ENCODE measurements at places on chromosomes 2 and 18.

DNA sequence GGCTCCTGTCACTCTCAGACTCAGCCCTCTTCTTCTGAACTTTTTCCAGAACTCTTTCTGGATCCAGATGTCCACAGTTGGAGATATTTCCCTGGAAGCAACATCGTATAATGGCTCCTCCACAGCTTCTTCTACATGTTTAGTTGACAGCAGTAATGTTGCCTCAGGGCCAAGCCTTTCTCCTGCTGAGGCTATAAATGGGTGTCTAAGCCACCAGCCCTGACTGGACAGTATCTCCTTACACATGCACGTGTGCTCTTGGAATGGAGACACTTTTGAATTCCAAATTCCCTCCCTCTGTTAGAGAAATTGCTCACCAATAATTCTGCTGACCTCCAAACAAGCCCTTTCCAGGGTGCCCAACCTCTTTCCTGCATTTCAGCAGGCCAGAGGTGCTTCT, 156.2 kb upstream of the PIK3C3 start:
- no peak for DNase-seq

GRCh38 chr2:120747706-120748105, 12.0 kb downstream of the GLI2 start:
- DNase-seq: no peak

DNA sequence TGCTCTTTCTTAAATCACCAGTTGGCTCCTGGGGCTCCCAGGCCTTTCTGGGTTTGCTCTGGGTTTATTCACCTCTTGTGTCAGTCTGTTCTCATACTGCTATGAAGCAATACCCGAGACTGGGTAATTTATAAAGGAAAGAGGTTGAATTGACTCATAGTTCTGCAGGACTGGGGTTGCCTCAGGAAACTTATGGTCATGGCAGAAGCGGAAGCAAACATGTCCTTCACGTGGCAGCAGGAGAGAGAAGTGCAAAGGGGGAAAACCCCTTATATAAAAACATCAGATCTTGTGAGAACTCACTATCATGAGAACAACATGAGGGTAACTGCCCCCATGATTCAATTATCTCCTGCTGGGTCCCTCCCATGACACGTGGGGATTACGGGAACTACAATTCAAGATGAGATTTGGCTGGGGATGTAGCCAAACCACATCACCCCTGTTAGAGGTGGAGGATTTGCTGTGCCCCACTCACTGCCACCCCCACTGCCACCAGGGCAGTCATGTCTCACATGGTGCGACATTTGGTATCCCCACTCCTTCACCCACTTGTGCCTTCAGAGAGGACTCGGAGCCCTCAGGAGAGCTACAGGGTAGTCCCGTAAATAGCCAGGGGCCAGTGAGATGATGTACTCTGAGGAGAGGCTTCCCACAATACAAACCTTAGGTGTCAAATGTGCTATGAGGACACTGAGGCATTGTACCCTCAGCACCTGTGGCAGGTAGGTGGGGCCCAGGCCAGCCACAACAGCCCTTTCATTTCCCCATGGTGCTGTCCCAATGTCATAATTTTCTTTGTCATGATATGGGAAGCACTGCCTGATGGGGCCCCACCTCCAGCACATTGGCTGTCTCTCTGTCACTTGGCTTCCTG, 35.7 kb downstream of the CDC42EP3 start:
- DNase-seq: peak; percentile 76

DNA sequence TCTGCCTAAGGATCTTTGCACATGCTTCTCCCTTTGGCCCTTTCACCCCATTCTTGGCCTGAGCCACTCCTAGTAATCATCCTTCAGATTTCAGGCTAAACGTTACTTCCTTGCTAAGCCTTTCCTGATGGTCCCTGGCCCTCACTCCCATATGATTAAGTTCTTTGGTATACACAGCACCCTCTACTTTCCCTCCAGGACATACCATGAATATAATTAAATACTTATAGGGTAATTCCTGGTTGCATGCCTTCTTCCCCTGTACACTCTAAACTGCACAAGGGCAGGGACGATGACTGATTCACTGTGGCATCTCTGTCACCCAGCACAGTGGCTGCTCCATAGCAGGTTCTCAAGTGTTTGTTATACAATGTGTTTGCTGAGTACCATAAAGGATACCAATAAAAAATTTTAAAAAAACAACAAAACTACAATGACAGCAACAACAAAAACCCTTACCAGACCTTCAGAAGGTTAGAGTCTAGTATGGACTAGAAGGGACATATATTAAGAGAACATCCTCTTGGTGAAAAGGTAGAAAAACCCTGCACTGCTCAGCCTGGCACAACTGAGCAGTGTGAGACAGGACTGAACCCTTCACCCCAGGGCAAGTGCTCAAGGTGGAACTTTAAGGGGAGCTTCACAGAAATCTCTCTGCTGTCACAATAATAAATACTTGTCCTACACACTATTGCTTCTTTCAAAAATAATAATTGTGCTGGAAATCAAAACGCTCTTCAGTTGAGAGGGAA, 76.2 kb downstream of the AAK1 start:
- no peak for DNase-seq

- DNase-seq: no peak
Measured at GRCh38 chr2:86372641-86373502, 35.4 kb upstream of the REEP1 start.

DNA sequence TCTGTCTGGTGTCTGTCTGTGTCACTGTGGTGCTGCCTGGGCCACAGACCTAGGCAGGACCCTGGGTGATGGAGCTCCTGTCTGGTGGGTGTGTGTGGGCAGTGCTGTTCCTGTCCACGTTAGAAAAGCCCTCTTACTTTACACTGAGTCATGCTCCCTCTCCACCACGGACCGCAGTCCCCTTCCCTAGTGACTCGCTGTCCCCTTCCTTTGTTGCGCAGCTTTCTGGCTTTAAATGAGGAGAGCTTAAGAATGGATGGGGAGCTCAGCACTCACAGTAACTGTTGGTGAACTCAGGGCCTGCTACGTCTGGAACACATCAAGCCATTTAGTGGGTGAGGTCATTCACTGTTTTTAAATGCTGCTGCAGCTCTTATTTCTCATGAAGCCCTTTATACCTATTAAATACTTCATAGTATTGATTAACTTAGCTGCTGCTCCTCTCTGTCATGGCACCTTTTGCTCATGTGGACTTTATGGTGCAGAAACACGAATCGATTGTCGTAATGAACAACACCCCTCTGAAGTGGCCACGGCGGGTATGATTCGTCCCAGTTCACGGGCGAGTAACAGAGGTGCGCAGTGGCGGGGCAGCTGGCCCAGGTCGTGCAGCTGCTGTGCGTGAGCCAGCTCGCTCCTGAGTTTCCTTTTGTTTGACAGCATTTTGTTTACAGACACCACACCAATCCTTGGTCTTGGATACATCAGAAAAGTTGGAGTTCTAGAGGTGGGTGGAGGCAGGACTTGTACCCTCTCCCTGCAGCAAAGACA, 100.4 kb downstream of the LDLRAD4 start:
- DNase-seq: no peak

DNA sequence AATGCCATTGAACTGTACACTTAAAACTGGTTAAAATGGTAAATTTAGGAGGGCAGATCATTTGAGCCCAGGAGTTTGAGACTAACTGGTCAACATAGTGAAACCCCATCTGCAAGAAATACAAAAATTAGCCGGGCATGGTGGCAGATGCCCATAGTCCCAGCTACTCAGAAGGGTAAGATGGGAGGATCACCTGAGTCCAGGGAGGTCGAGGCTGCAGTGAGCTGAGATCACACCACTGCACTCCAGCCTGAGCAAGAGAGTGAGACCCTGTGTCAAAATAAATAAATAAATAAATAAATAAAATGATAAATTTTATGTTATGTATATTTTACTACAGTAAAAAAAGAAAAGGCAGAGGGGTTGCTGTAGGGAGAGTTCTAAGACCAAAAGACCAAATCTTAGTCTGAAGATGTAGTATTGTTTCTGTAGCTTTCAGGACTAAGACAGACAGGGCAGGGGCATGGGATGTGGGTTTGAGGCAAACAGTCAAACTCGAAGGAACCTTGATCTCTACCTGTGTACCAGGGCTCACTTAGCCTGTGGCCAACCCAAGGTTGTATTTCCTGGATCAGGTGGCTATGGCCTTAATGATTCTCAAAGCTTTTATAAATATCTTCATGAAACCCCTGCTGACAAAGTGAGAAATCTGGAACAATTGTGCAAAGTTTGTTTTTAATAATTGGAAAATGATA, 316.7 kb downstream of the CYRIA start:
- no peak for DNase-seq

Data from activated naive CD8-positive, alpha-beta T cell treated with anti-CD3 and anti-CD28 coated beads for 36 hours (primary cell).